ENCODE measurements at places on chromosomes 12 and 14.

- no peak for DNase-seq
These were observed 3.8 kb downstream of the C14orf93 start for GRCh38 chr14:23006188-23006534.

- DNase-seq = no peak
These were observed 926.9 kb downstream of the TMTC2 start for GRCh38 chr12:83613586-83614110.

GRCh38 chr12:102023343-102023930 is 38.4 kb downstream of the WASHC3 start:
- no peak for DNase-seq

GRCh38 chr12:111277570-111277969 is 91.3 kb downstream of the PHETA1 start:
- no peak for DNase-seq

DNA sequence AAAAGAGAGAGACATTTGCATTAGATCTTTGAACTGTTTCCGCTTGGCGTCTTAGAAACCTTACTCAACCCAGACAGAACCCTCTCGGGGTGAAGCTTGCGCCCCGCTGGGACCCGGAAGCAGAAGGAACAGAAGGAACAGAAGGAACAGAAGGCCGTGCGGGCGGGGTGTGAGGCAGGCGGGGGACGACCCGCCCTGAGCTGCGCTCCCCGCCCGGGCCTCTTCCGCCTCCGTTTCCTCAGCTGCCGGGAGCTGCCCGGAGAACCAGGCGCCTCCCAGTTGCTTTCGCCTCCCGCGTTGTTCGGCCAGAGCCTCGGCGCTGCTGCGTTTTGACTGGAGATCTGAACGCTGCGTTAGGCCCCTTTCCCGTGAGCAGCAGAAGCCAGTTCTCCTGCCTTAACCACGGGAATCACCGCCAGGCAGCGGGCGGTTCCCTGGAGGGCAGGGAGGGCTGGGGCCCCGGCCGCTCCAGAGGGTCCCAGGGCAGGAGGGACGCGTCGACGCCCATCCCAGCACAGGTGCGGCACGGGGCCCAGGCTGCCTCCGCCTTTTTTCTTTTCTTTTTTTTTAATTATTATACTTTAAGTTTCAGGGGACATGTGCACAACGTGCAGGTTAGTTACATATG is 19.3 kb upstream of the MMP17 start:
- DNase-seq = no peak

GRCh38 chr12:54147186-54147585 is 41.6 kb downstream of the SMUG1 start:
- no peak for DNase-seq

- no peak for DNase-seq
These were observed 6.5 kb upstream of the HCFC2 start for GRCh38 chr12:104057771-104058197.

DNA sequence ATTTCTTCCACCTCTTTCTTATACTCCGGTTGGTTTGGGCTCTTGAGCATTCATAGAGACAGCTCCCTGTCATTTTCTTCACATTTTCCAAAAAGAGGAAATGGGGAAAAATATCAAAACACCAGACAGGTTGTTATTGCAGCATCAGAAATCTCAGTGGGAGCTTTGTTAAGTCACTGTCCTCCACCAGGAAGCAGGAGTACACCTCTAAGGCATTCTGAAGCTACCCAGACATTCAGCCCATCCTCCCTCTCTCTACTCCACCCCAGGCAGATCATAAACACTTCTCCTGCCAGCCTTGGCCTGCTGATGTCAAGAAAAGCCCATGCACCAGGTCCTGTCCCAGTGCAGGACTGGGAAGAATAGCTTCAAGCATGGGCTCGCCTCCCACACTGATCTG is 1198.3 kb downstream of the VRK1 start:
- no peak for DNase-seq

DNA sequence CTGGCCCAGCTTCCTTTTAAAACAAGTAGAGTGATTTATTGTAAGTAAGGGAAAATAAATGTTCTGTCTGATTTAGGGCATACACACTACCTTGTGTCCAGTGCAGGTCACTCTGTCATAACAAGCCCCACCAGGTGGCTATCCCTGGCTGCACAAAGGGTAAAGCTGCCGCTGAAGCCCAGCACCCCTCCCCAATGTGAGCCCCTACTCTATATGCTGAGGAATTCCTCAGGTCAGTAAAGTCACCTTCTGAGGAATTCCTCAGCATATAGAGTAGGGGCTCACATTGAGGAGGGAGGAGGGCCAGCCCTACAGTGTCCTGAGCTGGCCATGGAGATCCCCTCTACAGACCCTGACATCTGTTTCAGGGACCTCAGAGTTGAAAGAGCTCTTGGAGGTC is 67.2 kb downstream of the TBC1D30 start:
- no peak for DNase-seq

GRCh38 chr12:22329621-22330020 is 4.9 kb downstream of the ST8SIA1 start:
- no peak for DNase-seq

Data from effector CD8-positive, alpha-beta T cell (primary cell).